ENCODE measurements at places on chromosomes 6 and 20. TPM values are rescaled to one million over a fixed set of nuclear protein-coding genes. Genes with fewer than 3 reads are reported as not detected.

Gene HSPA1L
- 2.0 TPM for total RNA-seq

Gene MYT1
- total RNA-seq, result 0.20 TPM

Gene OPRL1
- 0.27 TPM for total RNA-seq

Gene FNDC1
- total RNA-seq, result 1.9 TPM

- DNase-seq, result no peak
Observed at GRCh38 chr6:138520463-138520862, 21.2 kb upstream of the NHSL1 start.

DNA sequence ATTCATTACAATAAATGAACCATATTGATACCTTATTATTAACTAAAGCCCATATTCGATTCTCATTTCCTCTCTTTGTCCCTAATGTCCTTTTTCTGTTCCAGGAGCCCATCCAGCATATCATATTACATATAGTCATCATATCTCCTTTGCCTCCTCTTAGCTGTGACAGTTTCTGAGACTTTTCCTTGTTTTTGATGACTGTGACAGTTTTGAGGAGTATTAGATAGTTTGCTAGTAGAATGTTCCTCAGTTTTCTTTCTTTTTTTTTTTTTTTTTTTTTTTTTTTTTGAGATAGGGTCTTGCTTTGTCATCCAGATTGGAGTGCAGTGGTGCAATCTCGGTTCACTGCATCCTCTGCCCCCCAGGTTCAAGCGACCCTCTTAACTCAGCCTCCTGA is 61.6 kb downstream of the TIAM2 start:
- DNase-seq, result no peak

GRCh38 chr6:108667993-108668392 is 107.3 kb downstream of the FOXO3 start:
- DNase-seq, result no peak

DNA sequence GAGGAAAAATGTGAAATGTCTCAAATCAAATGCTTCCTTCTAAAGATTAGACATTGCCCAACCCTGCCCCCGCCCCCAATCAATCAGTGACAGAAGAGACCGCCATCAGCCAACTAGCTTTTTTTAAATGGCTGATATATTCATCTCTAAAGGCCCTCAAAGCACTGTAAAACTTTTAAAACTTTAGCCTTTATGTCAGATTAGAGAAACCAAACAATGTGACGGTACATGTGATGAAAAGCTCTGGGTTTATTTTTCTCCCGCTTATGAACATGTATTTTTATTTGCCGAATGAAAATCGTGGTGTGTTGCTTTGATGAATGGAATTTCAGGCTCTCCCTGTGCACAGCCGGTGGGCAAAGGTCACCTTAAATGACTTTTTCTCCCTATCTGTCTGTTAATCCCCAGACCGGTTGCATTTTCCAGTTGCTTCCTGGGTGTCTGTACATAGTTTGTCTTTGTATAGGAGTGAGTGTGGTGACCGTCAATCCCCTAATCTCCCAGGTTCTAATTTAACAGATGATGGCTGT is 38.5 kb downstream of the TBC1D7 start:
- DNase-seq, result no peak

DNA sequence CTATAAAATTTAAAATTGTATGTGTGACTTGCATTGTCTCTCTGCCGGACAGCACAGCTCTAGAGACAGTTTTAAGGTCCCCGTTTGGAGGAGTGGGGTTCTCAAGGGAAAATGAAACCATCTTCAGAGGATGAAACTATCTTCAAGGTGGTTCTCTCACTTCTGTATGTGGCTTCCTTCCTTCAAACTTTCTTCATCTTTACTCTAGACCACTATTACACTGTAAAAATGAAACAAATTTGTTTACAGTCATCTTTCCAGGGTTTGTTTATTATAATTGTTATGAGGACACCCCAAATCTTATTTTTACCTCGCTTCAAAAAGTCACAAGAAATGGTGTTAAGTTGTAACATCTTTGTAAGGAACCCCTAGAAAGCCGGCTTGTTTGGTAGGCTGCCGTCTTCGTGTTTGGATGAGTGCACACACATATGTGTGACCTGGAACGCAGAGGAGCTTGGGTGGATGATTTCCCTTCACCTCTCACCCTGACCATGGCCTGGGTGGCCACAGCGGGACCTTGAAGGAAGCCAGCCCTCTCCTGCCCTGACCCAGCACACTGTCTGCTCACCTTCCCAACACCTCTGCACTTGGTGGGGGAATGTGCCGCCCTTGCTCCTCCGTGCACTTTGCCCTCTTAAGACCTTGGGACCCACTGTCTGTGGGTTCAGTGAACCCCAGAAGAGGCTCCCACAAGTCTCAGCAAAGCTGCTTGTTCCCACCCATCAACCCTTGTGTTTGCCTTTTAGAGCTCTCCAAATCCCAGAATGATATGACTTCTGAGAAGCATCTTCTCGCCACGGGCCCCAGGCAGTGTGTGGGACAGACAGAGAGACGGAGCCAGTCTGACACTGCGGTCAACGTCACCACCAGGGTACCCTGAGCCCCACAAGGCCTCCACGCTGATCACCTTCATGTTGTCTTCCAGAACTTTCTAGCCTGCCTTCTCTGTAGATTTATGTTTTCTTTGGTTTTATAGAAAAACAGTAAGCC is 67.8 kb downstream of the SYTL3 start:
- DNase-seq, result no peak
